ENCODE measurements at places on chromosomes 7 and 10. TPM values are rescaled to one million over a fixed set of nuclear protein-coding genes. Genes with fewer than 3 reads are reported as not detected.

INHBA gene
- total RNA-seq: 0.51 TPM

GRCh38 chr10:102673819-102674511 is 29.7 kb downstream of the TRIM8 start:
- DNase-seq: no peak

DNA sequence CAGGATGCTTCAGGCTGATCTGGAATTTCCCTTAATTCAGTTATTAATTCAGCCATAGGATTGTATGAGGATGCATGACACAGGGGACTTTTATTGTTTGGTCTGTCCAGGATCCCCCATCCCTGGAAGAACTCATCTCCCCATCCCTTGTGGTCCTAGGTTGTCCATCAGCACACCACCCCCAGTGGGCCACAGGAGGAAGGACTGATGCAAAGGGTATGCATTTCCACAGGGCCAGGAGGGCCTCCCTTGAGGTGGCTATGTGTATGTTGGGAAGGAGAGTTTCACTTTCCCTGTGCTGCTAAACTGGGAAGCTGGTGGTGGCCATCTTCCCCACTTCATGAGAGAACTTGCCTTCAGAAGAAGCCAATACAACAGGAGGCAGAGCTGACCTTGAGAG is 44.6 kb upstream of the GRB10 start:
- no peak for DNase-seq

GRCh38 chr10:70513848-70514309 is 35.3 kb downstream of the PALD1 start:
- DNase-seq: no peak

AKR1C4 gene
- 0.13 TPM for total RNA-seq

SLC39A12 gene
- under 0.01 TPM for total RNA-seq

GRCh38 chr10:79487296-79488194 is 24.8 kb upstream of the EIF5AL1 start:
- DNase-seq: peak; percentile 43

GRCh38 chr10:99285881-99286280 is 43.3 kb upstream of the CNNM1 start:
- DNase-seq: no peak

SP8 gene
- not detected for total RNA-seq

SYNPO2L gene
- total RNA-seq: not detected

TMEM236 gene
- 0.38 TPM for total RNA-seq

DNA sequence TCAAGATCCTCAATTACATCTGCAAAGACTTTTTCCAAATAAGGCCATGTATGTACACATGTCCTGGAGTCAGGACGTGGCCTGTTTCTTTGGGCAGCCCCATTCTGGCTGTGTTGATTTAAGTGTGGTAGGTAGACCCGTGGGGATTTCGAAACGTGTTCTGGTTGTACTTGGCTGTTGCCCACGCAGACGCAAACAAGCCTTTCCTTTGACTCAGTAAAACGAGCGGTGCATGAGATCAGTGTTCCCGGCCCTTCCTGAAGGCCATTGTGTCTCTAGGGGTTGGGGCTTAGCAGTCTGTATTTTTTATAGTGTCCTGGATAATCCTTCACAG is 64.8 kb upstream of the DNAJB6 start:
- peak; percentile 87 for DNase-seq

GRCh38 chr10:80196950-80197315 is 8.4 kb downstream of the ANXA11 start:
- DNase-seq: no peak

FKBP14 gene
- 8.5 TPM for total RNA-seq

- DNase-seq: no peak
Observed at GRCh38 chr10:21263839-21264238, 261.6 kb downstream of the SKIDA1 start.

DNA sequence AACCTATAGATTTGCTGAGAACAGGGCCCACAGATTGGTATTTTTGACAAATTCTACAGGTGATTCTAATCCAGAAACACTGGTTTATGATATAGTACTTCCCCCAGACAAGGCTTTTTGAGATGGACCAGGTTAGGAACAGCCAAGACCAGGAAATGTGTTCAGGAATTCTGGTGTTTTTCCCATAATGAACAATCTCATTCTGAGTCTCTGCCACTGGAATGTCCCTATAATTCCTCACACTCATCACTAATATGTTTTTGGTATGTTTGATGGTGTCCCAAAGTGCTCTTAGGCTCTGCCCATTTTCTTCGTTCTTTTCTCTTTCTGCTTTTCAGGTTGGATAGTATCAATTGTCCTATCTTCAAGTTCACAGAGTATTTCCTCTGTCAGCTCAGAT is 107.2 kb upstream of the IGFBP3 start:
- no peak for DNase-seq

DNA sequence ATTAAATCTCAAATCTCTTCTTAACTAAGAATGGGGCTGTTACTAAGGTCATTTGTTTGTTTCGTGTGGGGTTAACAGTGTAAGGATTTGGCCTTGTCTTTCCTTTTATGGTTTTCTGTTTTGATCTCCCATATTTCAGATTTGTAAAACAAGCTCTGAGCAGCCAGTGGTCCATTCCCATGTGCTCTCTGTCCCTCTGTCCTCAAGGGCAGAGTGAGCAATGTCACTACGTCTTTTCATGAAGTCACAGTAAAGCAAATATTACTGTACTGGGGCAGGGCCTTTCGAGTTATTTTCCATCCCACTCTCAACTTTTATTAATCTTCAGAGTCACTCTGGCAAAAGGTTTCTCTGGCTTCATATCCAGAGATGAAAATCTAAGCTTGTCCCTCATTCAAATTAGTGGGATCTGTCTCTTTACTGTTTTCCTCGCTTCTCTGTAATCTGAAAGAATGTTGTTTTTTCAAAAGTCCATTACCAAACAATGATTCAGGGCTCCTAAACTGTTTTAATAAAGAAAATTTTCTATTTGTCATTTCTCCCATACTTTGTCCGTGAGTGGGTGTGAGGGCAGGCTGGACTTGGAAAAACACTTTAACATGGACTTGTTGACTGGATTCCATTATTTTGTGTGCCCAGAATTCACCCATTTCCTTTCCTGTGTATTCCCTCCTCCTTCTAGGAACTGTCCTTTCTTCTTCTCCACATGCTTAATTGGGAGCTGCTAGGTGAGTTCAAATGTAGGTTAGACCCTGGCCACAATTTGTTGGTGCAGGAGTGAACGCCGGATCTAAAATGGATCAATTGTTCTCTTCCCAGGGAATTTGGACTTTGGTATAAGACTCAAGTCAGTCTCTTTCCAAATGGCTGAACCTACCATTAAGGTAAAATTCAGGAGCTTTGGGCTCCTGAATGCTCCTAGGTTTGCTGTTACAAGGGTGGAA is 42.1 kb upstream of the NAMPT start:
- DNase-seq: no peak

GRCh38 chr7:44151956-44152355 is 10.8 kb upstream of the MYL7 start:
- DNase-seq: no peak

GRCh38 chr7:129222064-129222463 is 2.8 kb upstream of the AHCYL2 start:
- DNase-seq: no peak

DNA sequence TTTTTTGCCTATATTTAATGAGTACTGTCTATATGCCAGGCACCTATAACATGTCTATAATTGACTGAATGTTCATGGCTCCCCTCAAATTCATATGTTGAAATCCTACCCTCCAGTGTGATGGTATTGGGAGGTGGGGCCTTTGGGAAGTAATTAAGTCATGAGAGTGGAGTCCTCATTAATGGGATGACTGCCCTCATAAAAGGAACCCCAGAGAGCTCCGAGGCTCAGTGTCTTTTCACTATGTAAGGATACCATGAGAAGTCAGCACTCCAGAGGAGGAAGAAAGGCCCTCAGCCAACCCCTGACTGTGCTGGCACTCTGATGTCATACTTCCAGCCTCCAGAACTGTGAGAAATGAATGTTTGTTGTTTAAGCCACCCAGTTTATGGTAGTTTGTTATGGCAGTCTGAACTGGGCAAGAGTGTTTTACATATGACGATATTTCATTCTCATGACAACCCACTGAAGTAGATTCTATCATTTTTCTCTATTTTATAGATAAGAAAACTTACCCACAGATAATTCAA is 61.1 kb upstream of the PCGF5 start:
- DNase-seq: no peak

DNA sequence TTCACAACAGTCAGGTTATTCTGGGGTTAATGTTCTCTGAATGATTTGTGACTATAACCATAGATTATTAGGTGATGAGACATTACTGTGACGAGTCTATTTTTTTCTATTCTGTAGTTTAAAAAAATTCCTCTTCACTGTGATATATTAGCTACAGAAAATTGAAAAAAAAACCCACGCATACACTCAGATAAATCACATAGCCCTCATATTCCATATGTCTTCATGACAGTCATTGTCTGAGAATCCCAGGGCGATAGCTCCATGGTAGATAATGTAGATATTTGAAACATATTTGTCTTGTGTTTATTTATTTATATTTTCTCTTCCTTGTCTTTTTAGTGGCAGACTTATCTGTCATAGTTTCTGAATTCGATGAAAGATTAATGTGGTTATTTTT is 110.0 kb downstream of the CAMK1D start:
- DNase-seq: no peak

- DNase-seq: no peak
Observed at GRCh38 chr7:32022966-32023365, 47.2 kb downstream of the PDE1C start.

- peak; percentile 6 for DNase-seq
Observed at GRCh38 chr10:25175527-25176420, 973 bp downstream of the GPR158 start.

- no peak for DNase-seq
Observed at GRCh38 chr7:31323101-31323500, 17.4 kb downstream of the NEUROD6 start.

DNA sequence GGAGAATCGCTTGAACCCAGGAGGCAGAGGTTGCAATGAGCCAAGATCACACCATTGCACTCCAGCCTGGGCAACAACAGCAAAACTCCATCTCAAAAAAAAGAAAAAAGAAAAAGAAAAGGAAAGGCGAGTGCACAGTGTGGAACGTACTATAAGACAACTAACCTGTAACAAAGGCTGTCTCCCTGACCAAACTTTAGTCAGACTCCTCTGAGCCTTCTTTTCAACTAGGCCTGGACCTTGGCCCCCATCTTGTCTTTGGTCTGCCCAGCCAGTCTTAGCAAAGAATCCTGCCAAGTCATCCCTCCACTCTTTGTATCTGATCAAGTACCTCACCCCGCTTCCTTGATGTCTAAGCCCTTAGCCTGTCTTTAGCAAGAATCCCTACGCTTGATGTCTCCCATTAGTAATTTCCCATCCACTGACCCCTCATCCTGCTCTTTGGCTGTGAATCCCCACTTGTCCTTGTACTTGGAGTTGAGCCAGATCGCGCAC is 68.9 kb upstream of the KDM7A start:
- DNase-seq: no peak

CNPY1 gene
- total RNA-seq: not detected

- DNase-seq: peak; percentile 72
Observed at GRCh38 chr7:48244864-48245271, 73.6 kb downstream of the ABCA13 start.

DNA sequence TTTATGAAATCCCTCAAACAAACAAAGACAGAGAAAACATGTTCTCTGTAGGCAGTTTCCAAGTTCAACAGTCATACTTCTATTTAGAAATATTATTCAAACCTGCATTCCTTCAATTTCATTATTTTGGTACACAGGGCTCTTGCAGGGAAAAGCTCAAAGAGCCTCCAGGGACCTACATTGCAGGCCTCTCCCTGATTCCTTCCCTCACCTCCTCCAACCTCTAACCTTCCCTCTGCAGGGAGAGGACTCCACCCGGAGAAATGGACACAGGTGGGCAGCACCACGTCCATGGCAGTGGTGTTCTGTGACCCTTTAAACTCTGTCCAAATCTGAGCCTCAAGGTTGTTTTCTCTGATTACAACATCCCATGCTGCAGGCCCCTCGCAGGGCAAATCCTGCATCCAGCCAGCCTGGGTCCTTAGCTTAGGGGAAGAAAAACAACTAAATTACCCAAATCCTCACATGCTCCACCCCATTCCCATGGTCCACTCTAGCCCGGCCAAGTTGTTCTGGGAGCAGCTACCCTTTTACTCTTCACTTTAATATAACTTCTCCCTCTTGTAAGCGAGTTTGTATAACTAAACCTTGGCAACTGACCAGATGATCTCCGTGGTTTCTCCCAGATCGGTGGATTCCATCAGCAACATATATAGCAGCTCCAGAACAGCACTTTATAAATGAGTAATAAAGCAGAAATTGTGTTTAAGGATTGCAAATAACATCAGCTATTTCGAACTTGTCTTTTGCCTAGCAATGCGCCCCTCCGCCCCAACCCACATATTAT is 129.8 kb downstream of the CUBN start:
- DNase-seq: no peak

All from dermis microvascular lymphatic vessel endothelial cell (primary cell).